PC-9 (cell line): ENCODE measurements at places on chromosomes 11 and 22.

DNA sequence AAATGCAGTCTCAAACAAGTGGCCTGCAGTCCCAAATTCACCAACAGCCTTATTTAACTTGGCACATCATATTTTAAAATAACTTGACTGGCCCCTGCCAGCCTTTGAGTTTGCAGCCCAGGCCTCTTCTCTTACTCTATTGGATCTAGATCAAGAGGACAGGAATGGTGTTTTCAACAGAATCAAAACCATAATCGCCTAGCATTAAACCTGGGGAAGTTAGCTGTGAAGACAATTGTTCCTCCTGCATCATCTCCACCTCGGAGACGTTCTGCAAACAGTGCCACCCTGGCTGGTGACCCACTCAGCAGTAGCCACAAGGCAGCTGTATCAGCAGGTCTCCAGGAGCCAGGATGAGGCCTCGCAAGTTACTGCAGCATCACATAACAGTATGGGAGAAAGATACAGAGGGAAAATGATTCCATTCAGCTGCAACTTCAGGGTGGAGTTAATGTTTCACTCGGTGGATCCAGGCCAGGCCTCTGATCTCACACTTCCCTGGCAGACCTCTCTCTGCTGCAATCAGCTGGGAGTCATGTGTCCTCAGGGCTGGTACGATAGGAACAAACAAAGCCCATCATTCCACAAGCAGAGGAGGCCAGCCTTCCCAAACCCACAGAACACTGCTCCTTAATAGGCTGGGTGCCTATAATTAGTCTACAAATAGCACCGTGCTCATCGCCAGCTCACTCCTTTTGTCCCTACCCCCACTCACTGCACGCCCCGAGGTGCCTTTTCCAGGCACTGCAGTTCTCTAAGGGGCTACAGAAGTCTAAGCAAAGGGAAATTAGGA is 18.6 kb upstream of the SCN2B start:
- DNase-seq: peak; percentile 79

DNA sequence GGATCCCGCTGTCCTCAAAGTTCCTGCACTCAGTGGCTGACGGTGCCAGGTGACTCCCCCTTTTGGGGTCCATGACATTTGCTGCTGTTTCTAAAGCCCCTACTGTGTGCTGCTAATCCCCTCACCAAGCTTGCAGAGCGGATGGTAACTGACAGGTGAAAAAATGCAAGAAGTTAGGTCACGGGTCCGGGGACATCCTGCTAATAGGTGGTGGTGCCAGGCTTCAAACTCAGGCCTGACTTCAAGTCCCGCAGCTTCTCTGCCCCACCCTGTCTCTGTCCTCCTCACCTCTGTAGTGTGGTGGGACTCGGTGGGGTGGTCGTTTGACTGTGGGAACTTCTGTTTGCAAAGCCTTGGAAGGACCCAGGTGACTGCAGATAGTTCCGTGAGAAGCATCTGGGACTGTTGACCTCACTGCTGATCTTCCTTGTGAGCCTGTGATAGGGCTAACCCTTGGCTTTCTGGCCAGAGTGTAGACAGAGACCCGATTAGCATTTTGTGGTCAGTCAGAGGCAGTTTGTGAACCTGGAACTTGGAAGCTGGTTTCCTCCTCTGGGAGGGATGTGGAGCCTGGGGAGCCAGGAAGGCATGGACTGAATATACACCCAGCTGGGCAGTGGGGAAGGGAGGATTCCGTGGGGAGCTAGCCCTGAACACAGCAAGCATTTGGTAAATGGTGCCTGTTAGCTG is 115.4 kb upstream of the OR4B1 start:
- DNase-seq: no peak

GRCh38 chr22:29609139-29609538 is 5.7 kb downstream of the NF2 start:
- DNase-seq: no peak

GRCh38 chr11:66070604-66071380 is 720 bp downstream of the PACS1 start:
- peak; percentile 37 for DNase-seq

DNA sequence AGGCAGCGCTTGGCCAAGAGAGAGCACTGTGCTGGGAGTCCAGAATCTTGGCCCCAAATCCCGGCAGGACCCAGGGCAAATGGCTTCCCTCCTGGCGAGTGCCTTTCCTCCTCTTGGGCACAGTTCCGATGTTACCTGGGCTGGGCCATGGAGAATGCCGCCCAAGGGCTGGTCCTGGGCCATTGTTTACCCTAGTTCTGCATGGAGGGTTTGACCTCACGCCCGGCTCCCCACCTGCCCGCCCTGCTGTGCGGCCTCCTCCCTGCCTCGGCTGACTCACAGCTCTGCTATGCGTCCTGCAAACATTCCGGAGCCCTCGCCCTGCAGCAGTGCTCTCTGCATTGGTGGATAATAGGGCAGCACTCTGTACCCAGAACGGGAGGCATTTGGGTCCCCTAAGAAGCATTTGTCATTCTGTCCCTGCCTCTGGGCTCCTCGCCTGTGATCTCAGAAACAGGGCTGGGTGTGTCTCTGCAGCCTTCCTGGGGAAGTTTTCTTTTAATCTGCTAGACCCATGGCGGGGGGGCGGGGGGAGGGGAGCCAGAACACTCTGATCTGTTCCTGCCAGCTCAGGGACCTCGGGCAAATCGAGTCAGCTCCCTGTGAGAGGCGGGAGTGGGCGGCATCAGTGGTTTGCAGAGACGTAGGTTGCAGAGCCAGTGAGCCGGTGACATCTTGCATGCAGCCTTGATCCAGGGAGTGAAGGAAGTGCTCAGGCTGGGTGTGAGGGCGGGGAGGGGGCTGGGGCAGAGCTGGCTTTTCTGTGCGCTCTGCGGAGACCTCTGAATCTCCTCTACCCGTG is 32.9 kb upstream of the SMIM38 start:
- DNase-seq: peak; percentile 99
